GM23338 (cell line): ENCODE measurements at places on chromosomes 7 and 10. TPM values are rescaled to one million over a fixed set of nuclear protein-coding genes. Genes with fewer than 3 reads are reported as not detected.
A peak's percentile ranks its signal among the peaks of the same experiment; 100 is the strongest.

- no peak for DNase-seq
These were observed 504.5 kb upstream of the GALNT17 start for GRCh38 chr7:70627461-70627860.

- no peak for DNase-seq
These were observed 609.7 kb downstream of the PTPRN2 start for GRCh38 chr7:157977717-157978496.

DNA sequence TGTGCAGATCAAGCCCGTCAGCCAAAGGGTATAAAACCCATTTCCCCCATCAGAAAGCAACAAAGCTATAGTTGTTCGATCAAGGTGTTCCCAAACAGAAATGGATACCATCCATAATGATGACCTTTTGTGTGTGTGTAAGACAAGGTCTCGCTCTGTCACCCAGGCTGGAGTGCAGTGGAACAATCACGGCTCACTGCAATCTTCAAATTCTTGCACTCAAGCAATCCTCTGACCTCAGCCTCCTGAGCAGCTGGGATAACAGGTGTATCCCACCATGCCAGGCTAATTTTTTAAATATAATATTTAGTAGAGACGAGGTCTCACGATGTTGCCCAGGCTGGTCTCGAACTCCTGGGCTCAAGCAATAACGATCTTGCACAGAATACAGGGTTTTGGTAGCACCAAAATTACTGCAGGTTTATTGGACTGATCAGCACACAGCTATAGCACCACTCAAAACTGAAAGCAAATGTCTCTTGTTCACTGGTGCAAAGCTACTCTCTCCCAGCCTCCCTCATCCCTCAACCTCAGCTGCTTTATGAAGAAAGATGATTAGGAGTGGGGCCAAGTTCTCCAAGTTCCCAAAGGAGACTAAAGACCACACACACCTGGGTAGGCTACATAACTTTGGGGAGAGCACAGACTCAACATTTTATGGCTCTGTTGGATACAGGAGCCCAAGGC, 80.5 kb downstream of the ABI1 start:
- no peak for DNase-seq

GRCh38 chr10:34200355-34200901, 614.7 kb downstream of the PARD3 start:
- DNase-seq, result no peak

DNA sequence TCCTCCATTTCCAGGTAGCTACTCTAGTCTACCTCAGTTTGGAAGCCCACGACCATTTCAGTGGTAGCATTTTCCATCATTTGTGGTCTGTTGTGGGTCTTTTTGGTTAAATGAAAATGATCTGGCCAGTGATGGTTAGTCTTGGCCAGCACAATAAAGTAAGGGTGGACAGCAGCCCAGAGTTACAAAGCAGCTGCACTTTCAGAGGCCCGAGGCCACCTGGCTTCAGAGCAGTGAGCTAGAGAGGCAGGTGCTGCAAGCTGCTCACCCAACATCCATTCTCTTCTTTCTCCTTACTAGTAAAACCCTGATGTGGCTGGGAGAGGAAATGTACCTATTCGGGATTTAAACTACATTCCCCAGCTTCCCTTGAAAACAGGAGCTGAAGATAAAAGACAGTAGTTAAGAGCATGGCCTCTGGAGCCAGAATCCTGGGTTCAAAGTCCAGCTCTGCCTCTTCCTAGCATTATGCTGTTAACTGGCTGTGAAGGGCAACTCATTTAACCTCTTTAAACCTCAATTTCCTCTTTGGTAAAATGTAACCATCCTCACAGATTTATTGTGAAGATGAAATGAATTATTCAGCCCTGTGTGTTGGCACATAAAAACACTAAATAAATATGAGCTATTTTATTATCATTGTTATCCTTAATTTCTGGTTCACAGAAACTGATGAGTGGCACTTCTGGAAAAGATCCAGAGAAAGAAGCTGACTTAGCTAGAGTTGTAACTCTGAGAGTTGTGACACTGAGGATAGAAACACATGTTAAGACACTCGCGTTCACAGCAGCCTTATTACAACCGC, 517.4 kb downstream of the PARD3 start:
- DNase-seq, result peak; percentile 37

- DNase-seq, result peak; percentile 2
These were observed 42.2 kb downstream of the PCDH15 start for GRCh38 chr10:54758791-54759190.

DNA sequence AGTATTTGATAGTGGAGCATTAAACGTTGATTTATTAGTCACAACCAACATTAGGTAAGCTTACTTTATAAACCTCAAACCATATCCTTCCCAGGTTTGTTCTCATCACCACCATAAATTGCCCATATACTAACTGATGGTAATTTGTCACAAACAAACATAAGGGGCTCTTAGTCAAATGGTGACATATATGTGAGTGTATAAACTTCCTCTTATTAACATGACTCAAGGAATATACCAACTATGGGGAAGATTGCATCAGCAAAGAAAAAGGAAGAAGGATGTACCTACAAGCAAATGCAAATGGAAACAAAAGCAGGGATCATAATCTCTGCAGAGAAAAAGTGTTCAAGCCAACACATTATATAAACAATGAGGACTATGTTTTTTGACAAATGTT, 418.2 kb upstream of the AKR1E2 start:
- DNase-seq, result no peak

GRCh38 chr10:4137299-4137698, 352.3 kb upstream of the KLF6 start:
- DNase-seq, result no peak

GRCh38 chr7:121164247-121164646, 164.6 kb upstream of the WNT16 start:
- no peak for DNase-seq

DNA sequence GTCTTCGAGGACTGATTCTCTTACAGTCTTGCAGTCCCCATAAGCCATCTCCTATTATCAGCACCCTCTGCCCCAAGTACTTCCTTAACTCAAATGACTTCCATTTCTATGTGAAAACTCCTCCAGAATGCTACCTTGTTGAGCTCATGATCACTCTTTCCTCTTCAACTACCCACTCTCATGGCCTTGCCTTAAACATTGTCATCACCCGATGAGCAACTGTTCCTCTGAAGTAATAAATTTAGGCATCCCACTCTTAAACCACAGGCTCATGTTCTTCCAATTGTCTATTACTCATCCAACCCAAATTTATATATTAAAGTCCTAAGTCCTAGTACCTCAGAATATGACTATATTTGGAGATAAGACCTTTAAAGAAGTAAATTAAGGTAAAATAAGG, 152.9 kb downstream of the C1GALT1 start:
- DNase-seq, result no peak

DNA sequence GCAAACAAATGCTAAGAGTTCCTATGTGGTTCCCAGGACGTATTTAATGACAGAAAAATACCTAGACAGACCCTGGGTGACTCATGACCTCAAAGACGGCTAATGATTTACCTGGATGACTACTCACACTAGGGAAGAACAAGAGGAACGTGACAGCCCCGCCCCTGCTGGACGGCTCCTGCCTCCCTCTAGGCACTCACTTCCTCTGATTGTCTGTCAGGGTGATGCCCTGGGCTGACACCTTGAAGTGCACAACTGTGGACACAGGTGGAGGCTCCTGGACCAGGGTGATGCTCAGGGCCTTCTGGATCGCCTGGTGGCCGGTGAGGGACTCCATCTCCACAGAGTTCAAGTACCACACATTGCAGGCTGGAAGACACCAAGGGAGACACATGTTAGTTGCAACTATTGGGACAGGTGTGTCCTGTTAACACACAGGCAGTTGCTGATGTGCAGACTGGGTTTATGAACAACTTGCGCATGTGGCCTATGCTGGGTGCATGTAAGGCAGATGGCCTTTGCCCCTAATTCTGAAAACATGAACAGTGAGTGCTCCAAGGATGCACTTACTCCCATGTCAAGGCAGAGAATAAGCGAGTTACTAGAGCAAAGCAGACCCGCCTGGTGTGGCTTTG, 298.3 kb downstream of the TNS3 start:
- DNase-seq, result no peak

DNA sequence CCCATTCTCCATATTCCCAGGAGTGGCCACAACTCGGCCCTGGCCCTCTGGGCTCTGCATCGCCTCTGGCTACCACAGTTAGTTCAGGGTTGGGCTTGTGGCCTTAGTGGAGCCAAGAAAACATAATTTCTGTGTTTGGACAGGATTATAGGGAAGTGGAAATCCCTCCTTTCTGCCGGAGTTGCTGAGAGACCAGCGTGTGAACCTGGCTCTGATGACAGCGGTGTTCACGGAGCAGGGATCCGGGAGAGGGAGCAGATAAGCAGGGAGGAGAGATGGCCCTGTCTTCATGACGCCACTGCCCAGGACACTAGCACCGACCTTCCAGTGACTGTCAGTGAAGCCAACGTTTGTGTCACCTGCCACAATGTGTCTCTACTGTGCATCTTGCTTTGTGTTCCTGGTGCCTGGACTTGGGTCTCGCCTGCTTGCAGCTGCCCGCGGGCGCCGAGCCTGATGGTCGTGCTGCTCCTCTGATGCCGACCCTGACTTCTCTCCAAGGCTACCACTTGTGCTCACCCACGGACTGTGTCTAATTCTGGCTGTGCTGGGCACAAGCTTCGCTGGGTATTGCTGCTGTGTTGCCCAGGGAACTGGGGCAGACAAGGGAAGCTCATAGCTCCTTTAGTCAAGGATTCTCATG, 67.0 kb upstream of the VIPR2 start:
- no peak for DNase-seq

The MYPN gene
- total RNA-seq, result not detected in 2 replicates

The ITIH5 gene
- 2.2 and 6.6 TPM in 2 replicates for total RNA-seq

The CALHM1 gene
- total RNA-seq, result 0.93 TPM in 1 of 2 replicates, not detected in the other

The WDR86 gene
- 29.0 and 59.1 TPM in 2 replicates for total RNA-seq

The CHRM2 gene
- total RNA-seq, result 0.35 TPM in 2 replicates

The LRRD1 gene
- 0.08 TPM in 1 of 2 replicates, not detected in the other for total RNA-seq

The ZNF107 gene
- 51.0 and 55.3 TPM in 2 replicates for total RNA-seq
